ENCODE measurements at places on chromosomes 3 and 15.

GRCh38 chr3:71625676-71626075 is 42.1 kb upstream of the FOXP1 start:
- no peak for DNase-seq

DNA sequence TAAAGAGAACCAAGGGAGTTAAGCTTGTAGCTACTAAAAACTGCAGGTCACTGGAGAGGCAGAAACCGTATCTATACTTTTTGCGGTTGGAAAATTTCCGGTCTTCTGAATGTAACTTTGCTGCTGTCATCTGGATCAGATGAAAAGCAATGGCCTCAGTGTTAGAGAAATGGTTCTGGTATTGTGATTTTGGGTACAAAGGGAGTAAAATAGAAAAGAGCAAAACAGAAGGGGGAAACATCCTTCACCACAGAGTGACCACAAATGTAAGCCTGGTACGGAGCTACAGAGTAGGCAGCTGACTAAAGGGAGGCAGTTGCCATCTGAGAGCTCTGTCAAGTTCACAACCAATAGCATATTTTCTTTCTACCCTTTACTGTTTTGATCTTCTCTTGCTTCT is 5.6 kb downstream of the CD96 start:
- peak; percentile 57 for DNase-seq

DNA sequence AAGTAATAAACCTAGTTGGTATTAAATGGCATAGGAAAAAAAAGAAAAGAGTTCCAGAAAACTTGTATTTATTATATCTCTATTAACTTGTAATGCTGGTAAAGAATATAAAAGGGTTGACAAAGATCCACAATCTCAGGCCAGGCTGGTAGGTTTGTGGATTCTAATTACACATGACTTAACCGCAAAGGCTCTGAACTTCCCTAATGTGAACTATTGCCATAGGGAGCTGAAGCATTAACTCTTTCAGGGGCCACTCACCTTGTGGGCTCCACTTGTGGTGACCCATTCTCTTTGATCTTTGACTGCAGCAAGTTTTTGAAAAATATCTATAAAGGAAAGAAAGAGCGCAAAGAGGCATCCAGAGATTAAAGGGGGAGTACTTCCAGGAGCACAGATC is 58.5 kb downstream of the NEK10 start:
- no peak for DNase-seq

GRCh38 chr3:55923207-55923606 is 436.1 kb upstream of the WNT5A start:
- DNase-seq = no peak

- DNase-seq = no peak
These were observed 202.7 kb downstream of the TNIK start for GRCh38 chr3:171257251-171258203.

GRCh38 chr3:172323894-172324610 is 124.2 kb downstream of the GHSR start:
- peak; percentile 48 for DNase-seq

- no peak for DNase-seq
These were observed 217.7 kb downstream of the MEIS2 start for GRCh38 chr15:36882487-36883131.

DNA sequence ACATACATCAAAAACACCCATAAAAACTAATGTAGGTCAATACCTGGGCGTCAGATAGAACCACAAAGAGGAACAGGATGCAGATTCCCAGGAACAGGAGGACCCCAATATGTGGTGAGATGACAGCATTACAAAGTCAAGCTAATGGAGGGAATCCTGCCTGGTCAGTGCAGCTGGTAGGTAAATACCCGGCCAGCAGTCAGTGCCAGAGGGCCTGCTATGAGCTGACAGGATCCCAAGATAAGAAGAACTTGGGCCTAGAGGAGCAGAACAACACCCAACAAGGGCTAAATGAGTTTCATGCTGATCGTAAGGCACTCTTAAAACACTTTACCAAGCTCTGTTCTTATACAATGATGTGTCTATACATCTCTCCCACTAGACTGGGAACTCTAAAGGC is 61.2 kb upstream of the KCNMB2 start:
- no peak for DNase-seq

DNA sequence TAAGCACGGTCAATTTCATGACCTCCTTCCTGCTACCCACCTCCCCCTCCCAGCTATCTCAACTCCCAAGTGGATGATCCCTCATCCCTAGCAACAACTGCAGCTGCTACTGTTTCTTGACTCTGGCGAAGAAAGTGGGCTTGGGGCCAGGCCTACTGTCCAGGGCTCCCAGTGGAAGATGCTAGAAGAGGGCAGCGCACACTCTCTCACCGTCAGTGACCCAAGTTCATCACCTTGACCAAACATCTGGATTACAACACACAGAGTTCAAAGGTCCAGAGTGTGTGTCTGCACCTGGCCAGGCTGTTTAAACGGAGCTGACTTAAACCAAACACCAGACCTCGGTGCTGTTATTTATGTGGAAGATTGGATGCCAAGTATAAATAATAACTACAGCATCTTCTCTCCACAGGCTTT is 385.6 kb downstream of the SHQ1 start:
- DNase-seq = no peak

DNA sequence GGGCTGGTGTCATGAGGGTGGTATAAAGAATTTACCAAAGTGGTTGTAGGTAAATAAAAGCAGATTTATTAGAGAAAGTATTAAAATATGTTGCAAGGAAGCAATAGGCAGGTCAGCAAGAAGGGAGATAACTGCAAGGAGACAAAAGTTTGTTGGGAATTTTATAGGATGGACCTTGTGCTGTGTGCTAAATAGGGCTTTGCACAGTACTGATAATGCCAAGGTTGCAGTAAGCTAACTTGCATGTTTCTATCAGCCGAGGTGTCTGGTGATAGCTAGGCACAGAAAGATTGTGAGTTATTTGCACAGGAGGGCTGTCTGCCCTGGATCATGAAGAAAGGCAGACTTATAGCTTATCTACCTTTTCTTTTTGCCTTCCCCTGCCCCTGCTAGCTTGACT is 102.5 kb upstream of the SPRED1 start:
- no peak for DNase-seq

DNA sequence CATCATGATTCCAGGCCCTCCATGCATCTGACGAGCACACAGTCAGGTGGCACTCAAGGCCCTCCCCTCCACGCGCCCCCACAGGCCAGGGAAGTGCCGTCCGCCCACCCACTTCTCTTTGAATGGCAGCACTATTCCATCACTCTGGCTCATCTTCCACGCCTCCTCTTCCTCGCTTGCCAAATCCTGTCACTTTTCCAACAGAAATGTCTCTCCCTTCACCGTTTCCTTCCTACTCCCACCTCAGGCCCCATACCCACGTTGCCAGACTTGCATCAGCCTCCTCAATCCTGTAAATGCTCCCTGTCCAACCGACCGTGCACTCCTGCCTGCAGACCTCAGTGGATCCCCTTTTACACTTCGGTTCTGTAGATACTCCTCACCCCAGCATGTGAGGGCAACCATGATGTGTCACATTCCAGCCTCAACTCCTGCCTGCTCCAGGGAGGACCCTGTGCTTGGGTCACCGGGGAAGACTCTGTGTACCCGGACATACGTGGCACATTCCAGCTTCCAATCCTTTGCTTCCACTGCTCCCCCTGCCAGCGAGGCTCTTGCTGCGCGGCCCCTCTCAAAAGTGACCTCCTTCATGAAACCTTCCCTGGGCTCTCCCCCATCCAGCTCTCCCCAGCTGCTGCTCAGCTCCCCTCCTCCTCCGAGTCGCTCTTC is 29.6 kb downstream of the ADCY5 start:
- DNase-seq = no peak

GRCh38 chr3:50210510-50211367 is 5.7 kb downstream of the SLC38A3 start:
- DNase-seq = no peak

DNA sequence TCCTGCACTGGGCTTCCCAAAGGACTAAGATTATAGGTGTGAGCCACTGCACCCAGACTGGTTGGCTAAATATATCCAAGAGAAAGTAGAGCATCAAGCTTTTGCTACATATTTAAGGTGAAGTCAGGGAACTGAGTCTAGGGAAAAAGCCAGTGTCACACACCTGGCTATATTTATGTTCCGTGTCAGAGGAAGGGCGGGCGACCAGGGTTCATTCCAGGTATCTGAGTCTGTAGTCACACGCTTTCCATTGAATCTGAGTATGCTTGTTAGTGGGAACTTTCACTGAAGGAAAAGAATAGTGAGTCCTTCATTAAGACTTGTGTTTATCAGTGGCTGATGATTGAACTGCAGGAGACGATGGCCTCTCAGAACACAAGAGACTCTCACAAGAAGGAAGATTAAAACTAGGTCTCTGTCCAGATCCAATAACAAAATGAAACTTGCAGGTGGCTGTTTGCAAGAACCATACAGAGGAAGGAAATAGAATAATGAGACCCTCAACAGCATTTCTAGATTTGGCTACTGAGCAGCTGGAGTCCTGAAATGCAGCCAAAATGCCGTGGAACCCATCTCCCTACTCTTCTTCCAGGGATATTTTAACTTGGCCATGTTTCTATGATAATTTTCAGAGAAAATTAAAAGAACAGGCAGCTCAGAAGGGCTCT is 276.3 kb downstream of the THSD4 start:
- DNase-seq = no peak

DNA sequence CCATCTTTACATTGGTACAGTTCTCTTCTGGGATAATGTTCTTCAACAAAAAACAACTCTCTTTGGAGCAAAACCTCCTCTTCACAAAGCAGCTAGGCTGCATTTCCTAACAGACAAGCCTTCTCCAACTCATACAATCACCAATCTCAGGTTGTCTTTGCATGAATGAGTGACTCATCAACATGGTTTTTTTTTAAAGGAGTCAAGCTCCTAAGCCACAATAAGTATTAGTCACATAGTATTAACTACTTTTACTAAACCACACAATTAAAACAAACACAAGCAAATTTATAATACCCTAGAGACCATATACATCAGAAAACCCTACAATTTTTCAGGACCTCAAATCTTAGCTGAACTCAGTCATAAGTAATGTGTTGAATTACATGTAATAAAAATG is 137.4 kb downstream of the TBC1D5 start:
- no peak for DNase-seq

- DNase-seq = no peak
These were observed 18.6 kb downstream of the CCR9 start for GRCh38 chr3:45904931-45905330.

- no peak for DNase-seq
These were observed 129.0 kb upstream of the NEO1 start for GRCh38 chr15:72923289-72923688.

DNA sequence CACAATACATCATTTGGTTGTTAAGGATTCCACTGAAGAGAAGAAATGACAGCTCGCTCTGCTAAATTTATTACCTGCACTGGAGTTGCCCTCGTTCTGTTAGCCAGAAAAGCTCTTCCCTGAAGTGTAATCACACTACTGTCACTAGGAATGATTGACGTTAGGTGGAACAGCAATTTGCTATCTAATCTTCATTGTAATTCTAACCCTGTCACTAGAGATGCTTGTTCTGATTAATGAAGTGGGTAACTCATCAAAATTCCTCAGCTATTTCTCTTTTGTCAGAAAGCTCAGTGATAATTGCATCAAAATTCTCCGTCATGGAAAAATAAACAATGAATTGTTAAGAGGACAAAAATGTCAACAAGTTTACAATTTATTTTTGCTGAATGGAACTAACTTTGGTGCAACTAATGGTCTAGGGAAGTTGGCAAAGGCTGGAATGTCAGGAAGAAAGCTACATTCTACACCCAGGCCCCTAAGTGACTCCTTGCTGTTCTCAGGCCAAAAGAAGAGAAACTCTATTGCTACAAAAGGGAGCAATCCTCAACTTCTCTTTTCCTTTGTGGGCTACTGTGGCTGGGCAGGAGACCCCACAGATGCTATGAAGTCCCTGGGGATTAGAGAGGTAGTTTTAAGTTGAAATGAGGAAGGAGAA is 34.1 kb downstream of the CCDC191 start:
- no peak for DNase-seq

- DNase-seq = no peak
These were observed 72.9 kb downstream of the RBMS3 start for GRCh38 chr3:29353807-29354206.

- DNase-seq = no peak
These were observed 39.3 kb downstream of the LRRK1 start for GRCh38 chr15:100958326-100959065.

GRCh38 chr3:145776782-145777408 is 384.1 kb downstream of the PLOD2 start:
- DNase-seq = peak; percentile 25

GRCh38 chr15:62824111-62825015 is 218.2 kb upstream of the TPM1 start:
- no peak for DNase-seq

- DNase-seq = no peak
These were observed 58.7 kb upstream of the TGFBR2 start for GRCh38 chr3:30547716-30548115.

DNA sequence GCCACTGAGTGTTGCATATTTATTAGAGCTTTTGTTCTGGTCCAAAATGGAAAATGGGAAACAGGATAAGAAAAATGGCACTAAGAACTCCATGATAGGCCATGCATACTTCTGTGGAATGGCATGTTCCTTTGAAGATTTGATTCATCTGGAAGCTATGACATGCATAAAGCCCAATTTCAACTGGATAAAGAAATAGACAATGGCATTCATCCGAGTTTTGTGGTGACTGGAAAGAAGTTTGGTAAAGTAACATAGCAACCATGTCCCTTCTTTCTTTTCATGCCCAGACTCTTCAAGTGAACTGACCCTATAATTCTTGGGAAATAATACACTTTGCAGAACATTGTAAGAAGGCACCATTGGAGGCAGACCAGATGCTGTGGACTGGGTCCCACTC is 368.4 kb upstream of the IL12A start:
- no peak for DNase-seq

GRCh38 chr3:194212845-194213331 is 76.9 kb downstream of the HES1 start:
- no peak for DNase-seq

DNA sequence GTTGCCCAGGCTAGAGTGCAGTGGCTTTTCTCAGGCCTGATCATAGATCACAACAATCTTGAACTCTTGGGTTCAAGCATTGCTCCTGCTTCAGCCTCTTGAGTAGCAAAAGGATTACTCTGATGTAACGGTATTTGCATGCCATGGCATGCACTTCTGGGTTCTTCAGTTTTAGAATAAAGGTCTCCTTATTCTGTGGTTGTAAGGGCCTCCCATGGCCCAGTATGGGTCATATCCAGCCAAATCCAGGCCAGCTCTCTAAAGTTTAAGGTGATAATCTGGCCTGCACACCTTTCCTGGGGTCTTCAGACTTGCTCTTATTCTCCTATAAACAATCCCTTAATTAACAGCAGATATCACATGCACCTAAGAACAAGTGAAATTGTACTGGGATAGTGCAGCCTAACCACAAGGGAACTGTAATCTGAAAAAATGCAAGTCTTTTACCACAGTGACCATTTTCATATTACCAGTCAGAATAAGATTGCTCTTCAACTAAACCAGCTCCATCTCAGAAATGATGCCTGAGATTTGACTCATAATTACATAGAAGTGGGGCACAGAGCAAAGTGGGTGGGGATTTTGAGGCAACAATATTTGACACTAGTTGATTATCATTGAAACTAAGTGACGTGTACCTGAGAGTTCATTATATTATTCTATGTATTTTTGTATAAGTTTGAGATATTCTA is 25.4 kb downstream of the COMMD2 start:
- DNase-seq = no peak

GRCh38 chr3:57646723-57647122 is 46.2 kb downstream of the DENND6A start:
- no peak for DNase-seq

- no peak for DNase-seq
These were observed 108.9 kb downstream of the CCNL1 start for GRCh38 chr3:157051055-157051454.

GRCh38 chr15:69842851-69843250 is 254.9 kb downstream of the TLE3 start:
- no peak for DNase-seq

Data from stimulated activated CD8-positive, alpha-beta memory T cell treated with anti-CD3 and anti-CD28 coated beads, Interleukin-4, amount 100 ng/mL, for 48 hours (primary cell).